ENCODE measurements at places on chromosomes 1 and 21. TPM values are rescaled to one million over a fixed set of nuclear protein-coding genes. Genes with fewer than 3 reads are reported as not detected.

BRINP3 gene
- polyA plus RNA-seq = 3.0 TPM

ZFYVE9 gene
- 3.4 TPM for polyA plus RNA-seq

WNT9A gene
- 0.64 TPM for polyA plus RNA-seq

TBX15 gene
- polyA plus RNA-seq = 0.48 TPM

ELAPOR1 gene
- polyA plus RNA-seq = 11.2 TPM

CACNA1S gene
- polyA plus RNA-seq = not detected

INSRR gene
- 0.22 TPM for polyA plus RNA-seq

LAMB3 gene
- 16.1 TPM for polyA plus RNA-seq

FLG2 gene
- not detected for polyA plus RNA-seq

CHI3L2 gene
- polyA plus RNA-seq = 3.0 TPM

PADI1 gene
- 0.08 TPM for polyA plus RNA-seq

S100A1 gene
- 12.3 TPM for polyA plus RNA-seq

DNA sequence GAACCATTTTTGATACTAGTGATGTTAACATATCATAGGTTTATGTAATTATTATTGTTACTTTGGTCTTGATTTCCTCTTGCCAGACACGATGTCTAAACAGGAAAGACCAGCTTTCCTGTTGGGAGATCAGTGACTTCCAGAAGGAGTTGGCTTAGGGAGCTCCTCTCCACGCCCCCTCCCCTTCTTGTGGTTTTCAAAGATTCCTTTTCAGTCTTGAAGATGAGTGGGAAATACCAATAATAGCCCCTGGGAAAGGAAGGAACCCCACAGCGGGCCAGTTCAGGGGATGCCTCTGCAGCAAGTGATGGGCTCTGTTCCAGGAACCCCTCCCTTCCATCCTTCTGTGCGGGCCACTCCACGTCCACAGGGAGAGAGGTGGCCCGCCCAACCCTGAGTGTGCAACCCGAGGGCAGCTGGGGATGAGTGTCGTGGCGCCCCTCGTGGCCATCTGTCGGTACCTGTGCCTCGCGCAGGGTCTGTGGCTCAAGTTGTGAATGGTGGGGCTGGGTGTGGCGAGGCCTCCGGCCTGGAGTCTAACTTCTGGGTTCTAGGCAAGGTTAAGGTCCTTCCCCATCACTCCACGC is 65.7 kb downstream of the TLR5 start:
- no peak for DNase-seq

DNA sequence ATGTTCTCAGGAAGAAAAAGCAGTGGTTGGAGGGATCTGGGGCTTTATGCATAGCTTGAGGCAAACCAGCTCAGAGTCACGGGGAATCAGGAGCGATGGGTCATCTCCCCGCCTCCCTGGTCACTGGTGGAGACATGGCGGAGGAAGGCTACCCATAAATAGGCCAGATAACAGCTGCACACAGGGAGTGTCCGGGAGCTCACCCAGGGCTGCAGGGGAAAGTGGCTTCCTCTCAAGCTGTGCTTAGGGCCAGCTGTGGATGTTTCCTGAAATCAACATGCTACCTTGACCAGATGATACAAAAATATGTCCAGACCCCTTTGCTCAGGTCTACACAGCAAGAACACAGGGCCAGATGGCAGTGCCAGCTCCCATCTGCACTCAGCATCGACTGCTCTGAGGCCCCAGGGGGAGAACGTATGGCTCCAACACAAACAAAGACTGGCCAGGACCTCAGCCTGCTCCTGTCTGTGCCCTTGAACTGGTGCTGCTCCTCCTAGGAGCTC is 27.1 kb upstream of the RERE start:
- no peak for DNase-seq

DNA sequence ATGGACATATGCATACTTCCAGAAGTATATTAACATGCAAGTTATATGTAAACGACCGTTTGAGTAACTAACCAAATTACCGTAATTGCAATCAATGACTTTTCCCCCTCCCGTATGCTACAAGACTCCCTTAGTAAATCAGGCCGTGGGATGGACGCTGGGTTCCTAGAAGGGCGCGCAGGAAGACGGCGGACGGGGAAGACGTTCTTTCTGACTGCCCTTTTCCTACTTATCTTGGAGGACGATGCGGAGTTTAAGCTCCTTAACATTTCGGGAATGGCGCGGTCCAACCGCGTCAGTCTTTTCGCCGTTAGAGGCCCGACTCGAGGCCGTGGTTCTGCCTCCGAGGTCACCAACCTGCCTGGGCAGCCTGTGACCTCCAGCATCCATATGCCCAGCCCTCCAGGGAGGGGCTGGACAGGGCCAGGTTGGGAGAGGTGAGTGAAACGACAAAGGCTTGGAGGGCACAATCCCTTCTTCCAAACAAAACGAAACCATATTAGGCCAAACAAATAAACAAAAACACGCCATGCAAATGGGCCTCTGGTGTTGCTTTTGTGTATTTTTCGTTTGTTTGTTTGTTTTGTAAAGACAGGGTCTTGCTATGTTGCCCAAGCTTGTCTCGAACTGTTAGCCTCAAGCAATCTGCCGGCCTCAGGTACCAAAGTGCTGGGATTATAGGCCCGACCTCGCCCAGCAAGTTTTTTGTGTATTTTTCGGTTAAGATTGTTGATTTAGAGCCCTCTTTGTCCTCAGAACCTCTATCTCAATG is 873 bp upstream of the PI4KB start:
- DNase-seq = peak; percentile 38

DNA sequence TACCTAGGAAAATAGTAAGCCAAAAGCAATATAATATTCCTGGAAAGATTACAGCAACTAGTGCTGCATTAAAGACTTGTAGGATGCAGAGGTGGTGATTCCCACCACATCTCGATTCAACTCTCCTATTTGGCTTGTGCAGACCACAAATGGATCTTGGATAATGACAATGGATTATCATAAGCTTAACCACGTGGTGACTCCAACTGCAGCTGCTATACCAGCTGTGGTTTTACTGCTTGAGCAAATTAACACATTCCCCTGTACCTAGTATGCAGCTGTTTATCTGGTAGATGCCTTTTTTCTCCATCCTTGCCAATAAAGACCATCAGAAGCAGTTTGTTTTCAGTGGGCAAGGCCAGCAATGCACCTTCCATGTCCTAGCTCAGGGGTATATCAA is 542.7 kb upstream of the ADGRL4 start:
- no peak for DNase-seq

- DNase-seq = no peak
Observed at GRCh38 chr1:237884237-237884636, 6.5 kb downstream of the ZP4 start.

- no peak for DNase-seq
Observed at GRCh38 chr1:21661886-21662285, 7.3 kb downstream of the RAP1GAP start.

DNA sequence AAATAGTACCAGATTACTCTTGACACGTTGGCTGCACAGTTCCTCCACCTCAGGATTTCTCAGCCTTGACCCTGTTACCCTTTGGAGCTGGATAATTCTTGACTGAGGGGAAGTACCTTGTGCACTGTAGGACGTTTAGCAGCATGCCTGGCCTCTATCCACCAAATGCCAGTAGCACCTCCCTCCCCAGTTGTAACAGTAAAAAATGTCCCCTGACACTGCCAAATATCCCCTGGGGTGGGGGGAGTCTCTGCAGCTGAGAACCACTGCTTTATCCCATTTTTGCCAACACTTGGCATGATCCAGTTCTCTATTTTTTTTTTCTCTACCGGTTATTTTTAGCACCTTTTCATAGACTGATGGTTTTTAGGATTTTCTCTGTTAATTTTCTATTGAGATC is 34.0 kb downstream of the C1orf198 start:
- no peak for DNase-seq

DNA sequence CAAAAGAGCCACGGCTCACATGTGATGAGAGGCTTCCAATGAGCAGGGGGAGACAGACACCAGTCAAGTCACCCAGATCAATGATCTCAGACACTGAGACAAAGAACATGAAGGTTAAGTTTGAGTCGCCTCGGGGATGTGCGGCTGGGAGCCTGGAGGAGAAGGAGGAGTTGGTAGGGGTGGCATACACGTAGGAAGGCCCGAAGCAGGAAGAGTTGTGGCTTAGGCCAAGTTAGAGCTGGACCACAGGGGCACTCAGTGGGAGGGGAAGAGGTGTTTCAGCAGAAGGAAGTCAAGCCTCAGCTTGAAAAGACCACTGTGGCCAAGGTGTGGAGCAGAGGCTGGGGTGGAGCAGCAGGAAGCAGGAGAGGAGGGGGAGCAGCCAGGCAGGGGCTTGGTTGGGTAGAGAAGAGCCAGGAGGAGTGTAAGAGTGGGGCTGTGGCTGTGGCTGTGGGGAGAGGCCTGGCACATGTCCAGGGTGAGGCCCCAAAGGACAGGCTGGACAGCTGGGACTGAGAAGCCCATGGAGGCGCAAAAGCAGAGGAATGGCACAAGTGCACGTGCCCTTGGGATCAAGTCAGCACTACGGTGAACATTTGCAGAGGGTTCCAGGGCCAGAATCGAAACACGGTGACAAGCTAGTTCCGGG is 27.6 kb downstream of the CTNNBIP1 start:
- no peak for DNase-seq

GRCh38 chr21:45505416-45506021 is 36.7 kb downstream of the SLC19A1 start:
- DNase-seq = no peak

DNA sequence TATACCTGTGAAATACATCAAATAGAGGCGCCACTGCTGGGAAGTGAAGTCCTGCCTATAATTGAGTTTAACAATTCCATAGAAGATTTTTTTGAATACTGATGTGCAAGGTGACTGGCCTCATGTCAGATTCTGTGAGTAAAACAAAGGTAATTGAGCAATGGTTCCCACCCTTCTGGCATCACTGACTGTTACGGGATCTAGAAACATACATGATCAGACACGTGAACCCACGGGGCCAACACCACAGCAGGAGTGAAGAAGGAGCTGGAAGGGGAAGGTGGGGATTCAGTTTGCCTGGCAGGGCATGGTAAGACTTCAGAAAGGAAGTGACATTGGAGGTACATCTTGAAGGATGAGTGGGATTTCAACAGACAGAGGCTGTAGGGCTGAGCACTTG is 270.2 kb downstream of the DISC1 start:
- DNase-seq = no peak

DNA sequence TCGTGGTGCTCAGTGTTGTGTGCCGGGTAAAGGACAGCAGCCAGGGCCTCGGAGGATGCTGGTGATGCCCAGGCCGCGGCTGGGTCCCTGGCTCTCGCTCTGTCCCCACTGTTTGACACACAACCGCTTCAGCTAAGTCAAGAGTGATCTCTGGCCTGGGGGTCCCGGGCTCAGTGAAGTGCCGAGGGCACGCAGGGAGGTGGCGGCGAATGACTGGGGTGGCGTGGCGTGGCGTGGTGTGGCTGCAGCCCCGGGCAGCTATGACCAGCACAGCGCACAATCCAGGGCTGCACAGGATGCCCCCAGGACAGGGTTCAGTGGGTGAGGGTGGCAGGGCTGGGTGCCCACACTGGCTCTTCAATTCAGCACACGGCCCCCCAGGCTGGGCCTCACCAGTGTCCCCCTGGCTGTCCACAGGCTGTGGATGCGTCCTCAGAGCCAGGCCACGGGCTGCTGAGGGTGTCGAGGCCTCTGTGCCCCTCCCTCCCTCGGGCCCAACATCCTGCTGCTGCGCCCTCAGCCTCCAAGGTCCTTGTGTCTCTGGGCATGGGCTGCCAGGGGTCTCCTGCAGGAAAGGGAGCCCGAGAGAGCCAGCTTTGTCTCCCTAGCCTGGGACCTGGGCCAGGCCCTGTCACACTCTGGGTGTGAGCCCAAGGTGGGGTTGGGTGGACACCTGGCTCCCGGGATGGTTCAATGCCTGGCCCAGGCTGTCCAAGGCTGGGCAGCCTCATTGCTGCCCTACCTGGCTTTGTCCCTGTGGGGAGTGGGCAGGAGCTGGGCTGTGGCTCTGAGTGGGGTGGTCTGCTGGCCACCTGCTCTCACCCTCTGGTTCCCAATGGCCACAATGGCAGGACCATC is 12.0 kb upstream of the SKI start:
- DNase-seq = peak; percentile 13

GRCh38 chr1:234702342-234703000 is 92.5 kb upstream of the IRF2BP2 start:
- DNase-seq = no peak

DNA sequence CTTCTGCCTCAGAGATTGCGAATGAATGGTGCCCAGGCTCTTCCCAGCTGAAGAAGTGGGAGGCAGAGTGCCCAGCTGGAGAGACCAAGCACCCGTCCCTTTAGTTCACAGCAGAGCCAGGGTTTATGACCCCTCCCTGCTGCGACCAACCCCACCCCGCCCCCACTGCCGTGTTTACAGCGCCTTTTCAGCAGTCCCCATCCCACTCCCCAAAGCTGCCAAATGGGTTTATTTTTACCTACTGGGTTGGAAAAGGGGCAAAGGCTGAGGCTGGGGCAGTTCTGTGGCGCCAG is 23.6 kb downstream of the DYRK3 start:
- no peak for DNase-seq

GRCh38 chr1:44851308-44851707 is 8.3 kb upstream of the PTCH2 start:
- no peak for DNase-seq

GRCh38 chr1:11874624-11875023 is 15.9 kb upstream of the NPPB start:
- no peak for DNase-seq

DNA sequence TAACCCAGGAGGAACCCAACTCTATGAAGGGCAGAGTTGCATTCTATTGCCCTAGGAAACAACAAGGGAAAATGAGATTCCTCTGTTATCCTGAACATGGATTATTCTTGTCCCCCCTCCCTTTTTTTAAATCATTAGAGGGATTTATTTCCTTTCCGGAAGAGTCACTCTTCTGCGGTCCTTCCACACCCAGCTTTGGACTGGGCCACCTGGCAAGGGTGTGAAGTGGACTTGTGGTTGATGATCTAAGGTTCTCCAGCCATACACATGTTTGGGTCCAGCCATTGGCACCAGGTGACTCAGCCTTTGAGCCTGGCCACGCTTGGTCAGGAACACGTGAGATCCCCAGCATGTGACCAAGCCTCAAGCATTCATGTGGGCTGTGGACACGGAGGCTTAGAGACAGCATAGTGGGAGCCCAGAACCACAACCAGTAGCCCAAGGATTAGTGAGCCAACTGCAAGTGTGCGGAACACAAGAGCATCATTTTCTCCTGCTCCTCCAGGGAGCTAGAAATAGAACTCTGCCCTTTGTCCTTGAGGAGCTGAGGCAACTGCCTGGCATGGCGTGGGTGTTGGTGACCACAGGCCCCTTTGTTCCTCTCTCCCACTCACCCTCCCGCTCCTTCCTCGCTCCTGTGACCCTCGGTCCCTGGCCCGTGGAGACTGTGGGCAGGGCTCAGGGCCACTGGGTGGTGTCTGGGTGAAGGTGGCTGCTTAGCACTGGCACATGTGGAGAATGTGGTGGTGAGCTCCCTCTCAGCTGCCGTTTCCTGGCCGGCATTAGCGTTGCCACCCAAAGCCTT is 50.1 kb downstream of the NENF start:
- no peak for DNase-seq
